Stromal cell of bone marrow (primary cell): ENCODE measurements at places on chromosomes 5 and 9.

DNA sequence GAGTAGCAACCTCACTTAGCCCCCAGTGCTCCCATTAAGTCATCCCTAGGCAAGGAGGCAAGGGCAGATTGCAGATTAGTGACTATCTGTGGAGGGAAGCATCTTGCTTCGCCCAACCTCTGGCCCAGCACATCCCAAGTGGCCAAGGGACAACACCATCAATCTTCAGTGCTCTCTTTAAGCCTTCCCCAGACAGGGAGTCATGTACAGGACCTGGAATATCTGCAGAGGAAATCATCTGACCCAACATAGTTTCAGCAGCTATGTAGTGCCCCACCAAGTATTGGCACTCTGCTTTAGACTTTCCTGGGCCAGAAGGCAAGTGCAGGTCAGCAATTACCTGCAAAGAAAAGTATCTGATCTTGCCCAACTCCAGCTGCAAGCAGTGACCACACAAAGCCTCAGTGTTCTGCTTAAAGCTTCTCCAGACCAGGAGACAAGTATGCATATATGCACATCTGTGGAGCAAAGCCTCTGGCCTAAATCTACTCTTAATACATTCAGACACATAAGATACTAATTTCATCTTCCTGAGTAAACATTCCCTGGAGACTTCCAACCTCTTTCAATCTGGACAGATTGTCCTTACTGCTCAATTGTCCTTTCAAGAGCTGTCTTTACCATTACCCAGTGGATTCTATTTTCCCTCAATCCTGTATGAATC is 224.8 kb upstream of the VLDLR start:
- DNase-seq = no peak

GRCh38 chr9:131635285-131635684 is 90.0 kb downstream of the PRRT1B start:
- peak; percentile 96 for DNase-seq

GRCh38 chr5:97009212-97009898 is 73.5 kb downstream of the LNPEP start:
- no peak for DNase-seq

GRCh38 chr9:112571624-112572355 is 85.2 kb downstream of the KIAA1958 start:
- no peak for DNase-seq

GRCh38 chr5:133121080-133121479 is 69.3 kb downstream of the HSPA4 start:
- DNase-seq = no peak

DNA sequence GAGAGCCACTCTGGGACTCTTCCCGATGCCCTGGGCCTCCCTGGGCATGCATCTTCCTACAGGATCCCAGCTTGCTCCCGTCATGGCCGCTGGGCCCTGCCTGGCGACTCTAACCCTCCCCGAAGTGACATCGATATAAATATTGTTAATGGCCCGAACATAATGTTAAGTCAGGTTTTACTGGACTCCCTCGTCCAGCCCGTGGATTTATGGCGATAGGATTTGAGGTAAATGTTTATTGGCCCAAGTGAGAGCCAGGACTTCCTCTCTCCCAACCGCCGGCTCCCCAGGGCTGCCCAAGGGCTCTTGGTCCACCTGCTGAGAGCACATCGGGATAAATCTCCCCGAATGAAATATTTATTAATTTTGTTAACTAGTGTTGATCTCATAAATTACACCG is 246.3 kb downstream of the PBX3 start:
- DNase-seq = no peak

- no peak for DNase-seq
These were observed 1353.4 kb upstream of the WWC1 start for GRCh38 chr5:166938071-166938470.

GRCh38 chr5:145510324-145510723 is 324.8 kb downstream of the PRELID2 start:
- DNase-seq = peak; percentile 31

DNA sequence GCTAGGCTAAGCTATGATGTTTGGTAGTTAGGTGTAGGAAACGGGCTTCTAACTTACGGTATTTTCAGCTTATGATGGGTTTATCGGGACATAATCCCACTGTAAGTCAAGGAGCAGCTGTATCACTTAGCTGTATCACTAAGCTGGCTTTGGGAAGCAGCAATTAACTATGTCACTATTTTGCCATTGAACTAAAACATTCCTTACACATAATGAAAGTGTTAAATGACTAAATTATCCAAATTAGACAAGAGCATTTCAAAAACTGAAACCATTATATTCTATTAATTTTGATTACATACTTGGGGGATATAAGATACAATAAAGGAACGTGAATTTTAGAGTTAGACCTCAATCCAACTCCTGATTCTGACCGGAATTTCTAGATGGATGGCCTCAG is 188.3 kb downstream of the AGTPBP1 start:
- no peak for DNase-seq

GRCh38 chr9:34566322-34566721 is 23.2 kb downstream of the CNTFR start:
- DNase-seq = no peak

- DNase-seq = no peak
These were observed 1.6 kb downstream of the ANXA6 start for GRCh38 chr5:151155775-151156506.

GRCh38 chr9:88355166-88355565 is 33.1 kb upstream of the SPIN1 start:
- DNase-seq = no peak

DNA sequence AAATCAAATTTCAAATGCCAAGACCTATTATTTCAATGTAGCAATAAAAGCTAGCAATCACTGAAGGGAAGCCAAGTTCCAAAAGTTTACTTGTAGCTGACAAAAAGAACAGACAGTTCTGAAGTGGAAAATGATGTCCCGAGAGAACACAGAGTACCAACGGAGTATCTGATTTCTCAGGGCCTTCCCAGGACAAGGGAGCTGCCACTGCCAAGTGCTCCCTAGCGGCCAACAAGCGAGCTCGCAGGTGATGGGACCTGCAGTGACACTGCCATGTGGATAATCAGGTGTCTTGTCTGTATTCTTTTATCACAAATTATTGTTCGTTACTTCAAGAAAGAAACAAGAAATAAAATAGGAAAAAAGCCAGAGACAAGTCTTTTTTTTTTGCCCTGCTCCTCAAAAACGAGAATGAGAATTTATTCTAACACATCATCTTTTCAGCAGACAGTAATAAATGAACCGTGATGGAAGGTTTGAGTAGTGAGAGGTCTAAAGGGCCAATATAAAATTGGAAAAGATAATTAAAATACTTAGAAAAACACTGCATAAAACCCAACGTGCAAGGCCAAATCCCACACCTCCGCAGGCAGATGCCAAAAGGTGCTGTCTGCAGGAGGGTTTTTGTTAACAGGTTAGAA is 159.4 kb downstream of the MYO10 start:
- DNase-seq = no peak

DNA sequence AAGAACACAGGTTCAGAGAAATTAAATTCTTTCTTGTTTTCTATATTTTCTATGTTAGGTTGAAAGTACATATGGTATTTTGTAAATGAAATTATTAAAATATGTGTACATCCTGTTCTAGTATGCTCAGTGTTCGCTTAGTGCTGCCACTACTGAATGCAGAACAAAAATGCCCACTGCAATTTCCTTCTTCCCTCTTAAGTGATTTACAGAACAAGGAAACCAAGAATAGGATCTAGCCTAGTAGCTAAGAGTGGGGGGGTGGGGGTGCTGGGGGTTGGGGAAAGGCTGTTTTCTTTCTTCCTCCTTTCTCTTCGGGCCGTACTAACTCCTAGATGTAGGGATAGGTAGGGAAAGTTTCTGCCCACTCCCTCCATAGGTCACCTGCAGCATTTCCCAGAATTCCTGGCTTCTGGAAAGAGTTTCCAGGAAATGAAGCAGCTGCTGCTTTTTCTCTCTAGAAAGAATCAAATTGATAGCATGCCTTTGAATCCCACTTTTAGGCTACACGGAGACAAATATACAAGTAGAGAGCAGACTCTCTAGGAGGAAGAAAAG is 15.7 kb downstream of the SPATA9 start:
- DNase-seq = no peak

DNA sequence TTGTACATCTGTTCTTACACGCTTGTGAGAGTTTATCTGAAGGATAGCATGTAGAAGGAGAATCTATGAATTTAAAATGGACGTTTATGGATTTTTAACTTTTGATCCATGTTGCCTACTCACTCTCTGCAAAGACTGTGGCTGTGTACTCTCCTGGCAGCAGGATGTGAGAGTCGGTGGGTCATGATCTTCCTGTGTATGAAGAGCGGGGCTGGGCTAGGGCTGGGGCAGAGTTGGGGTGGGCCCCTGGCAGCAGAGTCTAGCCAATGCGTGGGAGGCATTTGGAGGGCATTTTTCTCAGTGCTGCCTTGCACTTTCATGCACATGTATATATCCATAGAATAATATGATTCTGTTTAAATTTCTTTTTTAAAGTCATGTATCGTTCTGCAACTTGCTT is 24.0 kb upstream of the DAB2IP start:
- no peak for DNase-seq

- DNase-seq = no peak
These were observed 559.5 kb upstream of the SGCD start for GRCh38 chr5:155767470-155767869.

DNA sequence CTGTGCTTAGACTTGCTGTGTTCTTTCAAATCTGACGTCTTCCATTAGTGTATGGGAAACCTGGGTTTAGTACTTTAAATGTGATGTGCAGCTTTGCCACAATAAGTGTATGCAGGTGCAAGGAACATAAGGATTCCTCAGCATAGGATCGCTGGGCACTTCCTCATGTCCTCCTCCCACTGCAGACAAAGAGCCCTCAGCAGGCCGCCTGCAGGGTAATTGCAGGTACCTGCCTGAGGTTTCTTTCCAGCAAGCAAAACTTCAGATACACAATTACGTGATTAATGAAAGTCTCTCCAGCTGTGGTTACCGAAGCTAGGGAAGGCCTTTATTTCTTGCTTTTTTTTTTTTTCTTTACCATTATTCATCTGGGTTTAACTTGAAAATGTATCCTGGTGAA is 233.1 kb downstream of the RFK start:
- DNase-seq = no peak

GRCh38 chr5:82636591-82636990 is 358.4 kb upstream of the RPS23 start:
- DNase-seq = no peak

- no peak for DNase-seq
These were observed 189.3 kb upstream of the TLE4 start for GRCh38 chr9:79382458-79382857.

DNA sequence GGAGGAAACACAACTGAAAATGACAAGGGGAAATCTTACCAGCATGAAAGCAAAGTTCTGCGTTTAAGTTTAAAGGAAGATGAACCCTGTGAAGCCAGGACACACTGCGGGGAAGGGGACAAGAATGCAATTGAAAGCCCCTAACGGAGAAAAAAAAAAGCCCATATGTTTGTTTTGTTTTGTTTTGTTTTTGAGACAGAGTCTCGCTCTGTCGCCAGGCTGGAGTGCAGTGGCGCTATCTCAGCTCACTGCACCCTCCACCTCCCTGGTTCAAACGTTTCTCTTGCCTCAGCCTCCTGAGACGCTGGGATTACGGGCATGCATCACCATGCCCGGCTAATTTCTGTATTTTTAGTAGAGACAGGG is 2.9 kb downstream of the STK10 start:
- no peak for DNase-seq

- DNase-seq = no peak
These were observed 636.1 kb downstream of the ACTL7B start for GRCh38 chr9:108219664-108220063.

GRCh38 chr5:151094030-151094851 is 13.4 kb upstream of the TNIP1 start:
- DNase-seq = no peak

DNA sequence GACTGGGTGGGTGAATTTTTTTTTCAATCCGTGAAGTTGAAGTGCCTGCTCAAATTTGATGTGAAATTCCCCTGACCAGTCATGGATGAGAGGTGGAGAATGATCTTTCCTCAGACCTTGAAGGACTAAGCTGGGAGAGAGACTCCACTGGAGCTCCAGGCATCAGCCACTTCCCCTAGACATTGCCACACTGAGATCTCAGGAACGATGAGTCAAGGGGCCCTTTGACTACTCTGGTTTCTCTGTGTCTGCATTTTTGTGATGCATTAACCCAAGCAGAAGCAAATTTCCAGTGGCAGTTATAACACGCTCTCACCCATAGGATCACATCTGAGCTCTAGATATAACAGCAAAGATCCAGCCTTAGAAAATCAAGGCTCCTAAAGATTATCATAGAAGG is 171.2 kb upstream of the KIF2A start:
- no peak for DNase-seq

DNA sequence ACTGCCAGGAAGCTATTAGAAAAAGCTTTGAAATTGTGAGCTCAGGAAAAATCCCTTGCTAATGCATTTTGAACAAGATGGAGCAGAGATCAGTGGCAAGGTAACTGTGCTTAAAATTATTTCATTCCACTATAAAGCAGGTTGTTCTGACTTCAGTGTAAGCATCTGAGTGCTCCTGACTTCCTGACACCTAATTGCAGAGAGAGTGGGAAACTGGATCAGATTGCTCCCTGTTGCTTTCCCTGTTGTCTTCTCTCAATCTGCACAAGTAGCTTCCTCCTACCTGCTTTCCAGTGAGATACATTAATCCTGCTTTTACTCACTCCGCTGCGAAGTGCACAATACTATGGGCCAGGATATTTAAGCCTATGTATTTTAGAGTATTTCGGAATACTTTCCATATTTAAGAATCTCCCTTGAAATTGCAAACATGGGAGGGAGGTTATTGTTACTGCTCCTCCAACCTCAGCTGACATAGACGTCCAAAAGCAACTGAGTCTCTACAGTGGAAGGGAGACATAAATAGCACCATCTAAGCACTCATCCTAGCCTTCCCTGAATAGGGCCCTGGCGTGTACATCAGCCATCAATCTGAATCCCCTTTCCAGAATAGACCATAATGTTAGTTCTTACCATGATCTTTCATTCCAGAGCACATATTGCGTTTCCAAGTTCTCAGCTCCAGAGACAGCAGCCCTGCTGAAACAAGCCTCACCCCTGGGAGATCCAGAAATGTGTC is 178.8 kb downstream of the PAM start:
- no peak for DNase-seq

DNA sequence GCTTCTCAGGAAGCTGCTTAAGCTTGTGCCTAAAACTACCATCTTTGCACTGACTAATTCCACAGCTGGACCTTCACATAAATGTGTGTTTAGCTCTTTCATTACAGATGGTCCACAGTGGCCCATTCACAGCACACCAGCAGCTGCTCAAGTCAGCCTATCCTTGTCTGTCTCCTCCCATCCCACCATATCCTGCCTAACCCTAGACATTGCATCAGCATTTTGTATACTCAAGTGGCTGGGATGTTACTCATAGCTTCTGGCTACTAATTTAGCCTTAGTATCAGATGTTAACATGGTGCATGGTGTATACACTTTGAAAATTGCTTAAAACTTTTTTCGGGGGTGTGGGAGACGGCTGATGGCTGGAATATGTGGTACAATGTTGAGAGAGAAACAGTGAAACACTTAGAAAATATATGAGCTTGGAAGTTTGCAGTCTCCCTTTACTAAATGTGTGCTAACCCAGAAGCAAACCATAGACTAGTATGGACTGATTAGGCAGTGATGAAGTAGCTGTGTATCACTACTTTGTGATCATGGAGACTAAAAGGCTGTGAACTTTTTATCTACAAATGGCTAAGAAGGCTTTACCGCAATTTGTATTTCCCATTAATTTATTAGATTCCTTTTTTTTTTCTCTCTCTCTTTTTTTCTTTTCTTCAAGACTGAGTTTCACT is 83.1 kb downstream of the JMY start:
- DNase-seq = peak; percentile 84

GRCh38 chr5:20617841-20618240 is 629.8 kb upstream of the CDH18 start:
- DNase-seq = no peak
